ENCODE measurements at places on chromosomes 16 and 17.

- DNase-seq = no peak
Observed at GRCh38 chr16:59690216-59690615, 956.1 kb upstream of the GOT2 start.

- peak; percentile 73 for DNase-seq
Observed at GRCh38 chr17:1058423-1059130, 61.6 kb downstream of the TIMM22 start.

GRCh38 chr17:50945779-50946222 is 79.6 kb upstream of the TOB1 start:
- DNase-seq = peak; percentile 56

DNA sequence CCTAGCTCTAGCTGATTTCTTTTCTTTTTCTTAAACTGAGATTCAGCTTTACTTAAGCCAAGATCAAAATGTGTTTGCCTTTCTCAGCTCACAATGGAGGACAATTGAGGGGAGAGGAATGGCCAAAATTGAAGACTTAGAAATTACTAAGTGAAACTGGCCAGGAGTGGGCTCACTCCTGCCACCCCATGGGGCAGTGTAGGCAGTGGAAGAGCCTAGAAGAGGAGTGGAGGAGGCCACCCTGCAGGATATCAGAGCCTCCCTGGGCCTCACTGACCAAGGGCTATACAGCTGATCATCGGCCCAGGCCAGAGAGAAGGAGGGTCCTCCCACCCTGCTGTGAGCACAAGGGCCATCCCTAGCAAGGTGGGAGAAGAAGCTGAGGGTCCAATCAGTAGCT is 119.8 kb downstream of the CCT6B start:
- DNase-seq = no peak

- no peak for DNase-seq
Observed at GRCh38 chr16:17357307-17358062, 113.3 kb downstream of the XYLT1 start.

- DNase-seq = no peak
Observed at GRCh38 chr17:81395600-81396277, 482 bp downstream of the BAHCC1 start.

DNA sequence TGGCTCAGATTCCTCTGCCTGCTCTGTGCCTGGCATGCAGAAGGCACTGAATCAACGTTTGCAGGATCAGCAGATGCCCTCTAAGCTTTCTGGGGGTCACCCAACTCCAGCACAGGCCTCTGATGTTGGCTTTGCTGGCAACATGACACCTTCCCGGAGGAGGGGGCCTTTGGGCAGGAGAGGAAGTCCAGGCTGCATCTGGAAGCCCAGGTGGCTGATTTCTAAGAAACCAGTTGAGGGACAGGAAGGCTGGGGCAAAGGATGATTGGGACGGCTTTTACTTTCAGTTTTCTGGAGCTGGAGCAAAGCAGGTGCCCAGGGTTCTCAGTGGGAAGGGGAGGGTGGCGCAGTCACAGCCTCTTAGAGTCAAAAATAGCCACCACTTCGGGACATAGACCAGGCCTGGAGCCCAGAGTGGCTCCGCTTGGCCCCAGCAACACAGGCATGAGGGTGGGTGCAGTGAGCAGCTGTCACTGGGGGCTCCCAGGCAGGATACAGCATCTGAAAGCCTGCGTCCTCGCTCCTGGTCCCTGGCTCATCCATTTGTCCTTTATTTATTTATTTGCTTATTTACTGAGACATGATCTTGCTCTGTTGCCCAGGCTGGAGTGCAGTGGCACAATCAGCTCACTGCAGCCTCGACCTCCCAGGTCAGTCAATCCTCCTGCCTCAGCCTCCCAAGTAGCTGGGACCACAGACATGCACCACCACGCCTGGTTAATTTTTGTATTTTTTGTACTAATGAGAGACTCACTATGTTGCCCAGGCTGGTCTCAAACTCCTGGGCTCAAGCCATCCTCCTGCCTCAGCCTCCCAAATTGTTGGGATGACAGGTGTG is 15.1 kb downstream of the SOCS1 start:
- no peak for DNase-seq

DNA sequence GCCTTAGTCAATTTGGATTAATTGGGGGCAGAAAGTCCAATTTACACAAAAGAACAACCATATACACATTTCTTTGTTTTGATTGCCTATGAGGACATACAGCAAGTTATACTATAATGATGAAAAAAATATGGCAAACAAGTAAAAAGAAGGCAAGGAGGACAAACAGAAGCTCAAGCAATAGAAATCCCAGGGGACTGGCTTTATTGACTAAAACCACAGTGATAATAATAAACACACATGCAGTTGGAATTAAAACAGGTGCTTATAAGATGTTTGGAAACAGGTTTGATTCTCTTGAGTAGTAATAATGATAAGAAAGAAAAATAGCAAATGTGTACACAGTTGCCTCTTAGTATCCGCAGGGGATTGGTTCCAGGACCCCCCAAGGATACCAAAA is 176.4 kb downstream of the SHISA9 start:
- DNase-seq = no peak

- no peak for DNase-seq
Observed at GRCh38 chr16:4410335-4411075, 5.9 kb downstream of the CORO7 start.

DNA sequence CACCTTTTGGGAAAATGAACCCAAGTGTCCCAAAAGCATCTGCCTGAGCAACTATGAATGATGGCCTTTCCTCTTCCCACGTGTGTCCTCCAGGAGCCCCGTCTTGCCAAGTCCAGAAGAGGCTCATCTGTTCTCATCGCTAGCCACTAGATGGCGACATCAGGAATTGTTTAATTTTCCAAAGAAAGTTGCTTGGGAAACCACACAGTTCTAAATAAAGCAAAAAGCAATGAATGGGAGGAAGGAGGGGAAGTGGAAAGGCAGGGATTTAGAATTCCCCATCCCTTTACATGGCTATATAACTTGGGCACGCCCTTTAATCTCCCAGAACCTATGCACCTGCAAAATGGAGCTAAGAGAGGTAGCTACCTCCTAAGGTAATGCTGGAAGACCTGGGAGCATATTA is 9.0 kb upstream of the CDH5 start:
- DNase-seq = no peak

DNA sequence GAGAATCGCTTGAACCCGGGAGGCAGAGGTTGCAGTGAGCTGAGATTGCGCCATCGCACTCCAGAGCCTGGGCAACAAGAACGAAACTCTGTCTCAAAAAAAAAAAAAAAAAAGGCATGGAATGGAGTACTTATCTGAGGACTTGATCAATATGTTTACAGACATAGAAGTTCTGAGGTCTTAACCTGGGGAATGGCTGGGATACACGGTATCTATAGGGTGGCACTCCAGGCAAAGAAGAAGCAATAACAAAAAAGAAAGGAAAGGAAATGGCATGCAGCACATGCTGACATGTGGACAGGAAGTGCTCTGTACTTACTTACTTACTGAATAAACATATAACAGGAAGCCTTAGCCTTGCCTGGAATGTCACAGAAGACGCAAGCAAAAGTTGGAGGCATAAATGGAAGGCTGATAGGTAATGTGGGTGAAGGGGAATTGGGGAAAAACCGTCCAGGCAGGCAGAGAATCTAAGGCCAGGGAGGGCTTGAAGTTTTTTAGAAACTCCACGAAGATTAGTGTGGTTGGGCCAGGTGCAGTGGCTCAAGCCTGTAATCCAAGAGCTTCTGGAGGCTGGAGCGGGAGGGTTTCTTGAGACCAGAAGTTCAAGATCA is 10.1 kb upstream of the SPOP start:
- peak; percentile 77 for DNase-seq

- DNase-seq = no peak
Observed at GRCh38 chr17:55726440-55726839, 3.8 kb upstream of the TMEM100 start.

DNA sequence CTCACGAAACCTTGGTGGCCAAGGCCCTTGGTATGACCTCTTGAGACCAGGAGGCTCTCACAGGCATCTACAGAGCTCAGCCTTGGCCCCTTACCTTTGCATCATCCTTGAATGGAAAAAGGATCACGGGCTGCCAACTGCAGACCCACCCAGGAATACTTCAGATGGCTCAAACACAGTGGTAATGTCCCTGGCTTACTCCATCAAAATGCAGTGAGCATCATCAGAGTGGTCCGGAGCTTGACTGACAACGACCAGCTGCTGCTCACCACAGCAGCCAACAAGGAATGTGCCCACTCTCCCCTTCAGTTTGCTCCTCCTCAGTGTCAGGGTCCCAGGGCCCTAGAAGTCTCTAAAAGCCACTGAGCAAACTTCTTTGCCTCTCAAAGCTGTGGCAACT is 17.6 kb upstream of the MYH3 start:
- DNase-seq = no peak

- DNase-seq = no peak
Observed at GRCh38 chr17:78780335-78780734, 1.7 kb downstream of the CYTH1 start.

DNA sequence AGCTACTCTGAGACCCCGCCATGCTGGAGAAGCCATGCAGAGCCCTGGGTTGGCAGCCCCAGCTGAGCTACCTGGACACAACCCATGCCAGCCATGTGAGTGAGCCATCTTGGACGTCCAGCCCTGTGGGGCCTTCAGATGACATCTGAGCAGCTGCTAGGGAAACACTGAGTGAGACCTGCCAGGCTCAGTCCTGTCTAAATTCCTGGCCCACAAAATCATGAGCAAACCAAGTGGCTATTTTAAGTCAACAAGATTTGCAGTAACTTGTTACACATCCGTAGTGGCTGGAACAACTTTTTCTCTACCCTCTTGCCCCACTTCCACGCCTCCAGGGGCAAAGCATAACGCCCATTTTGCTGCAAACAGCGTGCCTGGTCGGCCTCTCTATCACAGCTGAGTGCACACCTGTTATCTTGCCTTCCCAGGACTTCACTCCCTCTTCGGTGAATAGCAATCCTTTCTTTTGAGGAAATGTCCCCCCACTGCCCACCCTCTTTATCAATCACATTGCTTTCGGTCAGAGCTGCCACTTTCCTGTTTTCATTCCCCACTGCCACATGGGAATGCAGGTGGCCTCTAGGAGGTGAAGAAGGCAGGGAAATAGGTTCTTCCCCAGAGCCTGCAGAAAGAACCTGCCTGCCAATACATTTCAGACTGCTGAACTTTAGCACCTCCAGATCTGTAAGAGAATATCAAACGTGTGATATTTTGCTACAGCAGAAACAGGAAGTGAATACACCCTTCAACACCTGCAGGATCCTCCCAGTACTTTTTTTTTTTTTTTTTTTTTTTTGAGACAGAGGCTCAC is 7.4 kb upstream of the SCIMP start:
- DNase-seq = peak; percentile 64

GRCh38 chr16:50535506-50536257 is 12.5 kb upstream of the NKD1 start:
- peak; percentile 38 for DNase-seq

DNA sequence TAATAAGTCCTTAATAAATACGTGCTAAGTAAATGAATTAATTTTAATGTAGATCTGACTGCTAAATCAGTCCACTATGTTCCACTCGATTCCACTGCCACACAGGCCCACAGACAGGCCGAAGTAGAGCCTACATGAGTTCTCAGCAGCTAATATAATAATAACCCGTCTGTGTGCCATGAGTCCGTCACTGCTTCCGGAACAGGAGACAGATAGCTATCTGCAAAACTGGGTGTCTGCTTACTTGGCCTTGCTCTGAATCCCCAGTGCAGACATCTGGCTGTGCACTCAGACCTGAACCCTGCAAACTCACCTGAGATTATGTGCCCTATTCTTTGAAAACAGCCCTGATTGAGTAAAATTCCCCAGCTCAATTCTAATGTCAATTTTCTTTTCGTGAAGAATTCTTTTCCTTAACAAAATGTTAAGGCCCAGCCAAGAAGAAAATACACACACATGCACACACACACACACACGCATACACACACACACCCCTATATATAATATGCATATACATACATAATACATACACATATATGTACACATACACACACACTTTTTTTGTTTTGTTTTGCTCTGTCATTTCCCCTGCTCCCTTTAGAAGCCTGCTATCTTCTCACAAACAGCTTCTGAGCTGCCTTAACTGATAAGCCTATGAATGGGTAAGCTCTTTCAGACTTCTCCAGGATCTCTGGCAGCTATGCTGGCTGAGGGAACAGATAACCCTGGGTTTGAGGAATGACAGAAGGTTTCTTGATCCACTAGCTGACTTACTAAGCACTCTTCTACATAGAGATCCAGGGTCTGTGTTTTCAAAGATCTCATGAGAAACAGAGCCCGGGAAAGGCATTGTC is 39.8 kb upstream of the TOM1L1 start:
- no peak for DNase-seq

DNA sequence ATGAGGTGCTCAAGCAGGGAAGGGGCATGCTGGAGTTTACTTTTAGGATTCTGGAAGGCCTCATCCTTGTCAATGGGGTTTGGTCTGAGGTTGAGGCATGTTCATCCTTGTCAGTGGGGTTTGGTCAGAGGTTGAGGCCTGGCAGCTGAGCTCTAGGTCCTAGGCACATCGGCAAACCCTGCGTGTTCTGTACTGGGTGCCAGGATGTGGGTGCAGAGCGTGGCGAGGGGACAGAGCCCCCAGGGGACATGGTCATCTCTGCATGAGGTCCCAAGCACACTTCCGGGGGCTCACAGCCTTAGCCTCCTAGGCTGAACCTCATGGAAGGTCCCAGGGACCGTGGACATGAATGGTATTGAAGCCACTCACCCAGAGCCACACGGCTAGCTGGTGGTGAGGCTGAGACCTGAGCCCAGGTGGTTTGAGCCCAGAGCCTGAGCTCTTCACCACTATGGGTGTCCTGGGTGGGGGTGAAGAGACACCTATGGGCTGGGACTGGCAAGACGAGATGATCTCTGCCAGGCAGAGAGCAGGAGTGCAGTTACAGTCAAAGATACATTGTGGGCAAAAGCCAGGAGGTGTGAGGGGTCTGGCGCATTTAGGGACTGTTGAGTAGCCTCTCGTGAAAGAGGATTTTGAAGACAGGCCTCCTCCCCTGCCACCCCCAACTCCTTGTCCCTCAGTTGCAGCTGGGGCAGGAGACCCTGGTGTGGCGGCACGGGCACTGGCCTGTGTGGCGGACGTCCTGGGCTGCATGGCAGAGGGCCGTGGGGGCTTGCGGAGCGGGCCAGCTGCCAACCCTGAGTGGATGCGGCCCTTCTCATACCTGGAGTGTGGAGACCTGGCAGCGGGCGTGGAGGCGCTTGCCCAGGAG is 19.3 kb downstream of the FCSK start:
- DNase-seq = no peak

- DNase-seq = no peak
Observed at GRCh38 chr17:75626496-75627038, 6.7 kb upstream of the SMIM5 start.

GRCh38 chr16:47506800-47507199 is 45.7 kb downstream of the PHKB start:
- DNase-seq = no peak

- no peak for DNase-seq
Observed at GRCh38 chr17:54901230-54901822, 674 bp downstream of the TOM1L1 start.

GRCh38 chr16:4303973-4304372 is 11.9 kb upstream of the GLIS2 start:
- DNase-seq = no peak

Measured in activated CD8-positive, alpha-beta memory T cell treated with anti-CD3 and anti-CD28 coated beads for 24 hours (primary cell).